CD8-positive, alpha-beta memory T cell (primary cell): ENCODE measurements at places on chromosomes 6 and 20. TPM values are rescaled to one million over a fixed set of nuclear protein-coding genes. Genes with fewer than 3 reads are reported as not detected.

- H3K27me3 ChIP-seq: peaks cover 1% of the 10 kb centered on the region
- no peaks in the 10 kb centered on the region for H3K36me3 ChIP-seq
- no peaks in the 10 kb centered on the region for H3K4me1 ChIP-seq
- no peak overlapping the region for H3K27ac ChIP-seq
Observed at GRCh38 chr6:12208190-12208589, 82.0 kb upstream of the EDN1 start.

GRCh38 chr6:12516070-12516469 is 200.5 kb upstream of the PHACTR1 start:
- no peaks in the 10 kb centered on the region for H3K36me3 ChIP-seq
- no peaks in the 10 kb centered on the region for H3K27me3 ChIP-seq
- H3K4me1 ChIP-seq: no peaks in the 10 kb centered on the region
- no peak for DNase-seq
- H3K27ac ChIP-seq: no peak overlapping the region

DNA sequence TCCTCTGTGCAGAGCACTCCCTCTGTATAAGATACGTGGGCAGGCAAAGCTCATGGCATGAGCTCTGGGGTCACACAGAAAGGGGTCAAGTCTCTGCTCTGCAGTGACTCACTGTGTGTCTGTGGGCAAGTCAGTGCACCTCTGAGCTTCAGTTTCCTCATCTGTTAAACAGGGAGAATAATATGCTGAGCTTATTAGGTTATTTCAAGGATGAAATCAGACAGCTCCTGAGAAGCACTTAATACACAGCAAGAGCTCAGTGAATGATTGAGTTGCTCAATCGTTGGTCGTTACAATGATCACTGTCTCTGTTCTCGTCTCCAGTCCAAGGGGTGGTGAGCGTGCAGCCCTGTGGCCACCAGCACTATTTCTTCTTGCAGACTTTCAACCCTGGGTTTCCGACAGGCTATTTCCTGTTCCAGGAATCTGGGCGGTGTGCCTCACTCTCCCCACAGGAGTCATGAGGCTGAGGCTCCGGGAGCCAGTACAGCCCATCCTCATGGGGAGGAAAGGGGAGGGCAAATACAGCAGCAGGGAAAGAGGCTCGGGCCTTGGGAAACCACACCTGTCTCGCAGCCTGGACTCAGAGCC is 28.9 kb downstream of the KIAA1755 start:
- no peaks in the 10 kb centered on the region for H3K27me3 ChIP-seq
- DNase-seq: no peak

DNA sequence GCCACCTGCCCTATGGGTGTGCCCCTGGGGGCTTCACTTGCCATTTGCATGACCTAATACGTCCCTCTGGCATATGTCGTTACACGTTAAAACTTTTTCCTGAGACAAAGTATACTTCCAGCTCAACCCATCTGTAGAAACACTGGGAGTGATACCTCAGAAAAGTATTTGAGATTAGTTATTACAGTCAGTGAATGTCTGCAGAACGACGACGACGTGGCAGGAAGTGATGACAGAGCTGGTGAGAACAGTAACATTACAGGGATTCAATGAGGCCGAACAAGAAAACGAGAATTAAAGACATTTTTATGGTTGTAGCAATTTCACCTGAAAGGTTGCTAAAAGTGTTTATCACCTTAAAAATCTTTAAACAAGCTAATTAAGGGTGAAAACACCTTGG is 40.2 kb downstream of the SASH1 start:
- DNase-seq: no peak
- H3K4me3 ChIP-seq: no peak overlapping the region
- H3K27me3 ChIP-seq: no peaks in the 10 kb centered on the region
- no peak overlapping the region for H3K27ac ChIP-seq

- H3K4me1 ChIP-seq: no peaks in the 10 kb centered on the region
- no peak overlapping the region for H3K4me3 ChIP-seq
- no peaks in the 10 kb centered on the region for H3K36me3 ChIP-seq
- DNase-seq: no peak
- no peaks in the 10 kb centered on the region for H3K27me3 ChIP-seq
Observed at GRCh38 chr6:127561660-127562059, 15.3 kb upstream of the C6orf58 start.

- H3K4me1 ChIP-seq: no peaks in the 10 kb centered on the region
- no peak within 1 kb of the TSS for H3K27ac ChIP-seq
- H3K4me3 ChIP-seq: no peak within 1 kb of the TSS
- no peak for DNase-seq
- no peaks in the 10 kb centered on the region for H3K36me3 ChIP-seq
Observed at GRCh38 chr6:47698342-47698787, at the start of gene ADGRF4. Gene ADGRF4, plus strand, starts transcription at chr6:47698580. Its CDS starts 8,666 bp downstream, at chr6:47707246.

GRCh38 chr20:19012676-19013075 is 199.1 kb downstream of the SCP2D1 start:
- H3K27ac ChIP-seq: no peak overlapping the region
- no peaks in the 10 kb centered on the region for H3K4me1 ChIP-seq

- peaks cover 14% of the 10 kb centered on the region for H3K4me1 ChIP-seq
- H3K27me3 ChIP-seq: no peaks in the 10 kb centered on the region
- H3K36me3 ChIP-seq: no peaks in the 10 kb centered on the region
- no peak overlapping the region for H3K4me3 ChIP-seq
Observed at GRCh38 chr20:31576751-31577150, 28.3 kb upstream of the ID1 start.

DNA sequence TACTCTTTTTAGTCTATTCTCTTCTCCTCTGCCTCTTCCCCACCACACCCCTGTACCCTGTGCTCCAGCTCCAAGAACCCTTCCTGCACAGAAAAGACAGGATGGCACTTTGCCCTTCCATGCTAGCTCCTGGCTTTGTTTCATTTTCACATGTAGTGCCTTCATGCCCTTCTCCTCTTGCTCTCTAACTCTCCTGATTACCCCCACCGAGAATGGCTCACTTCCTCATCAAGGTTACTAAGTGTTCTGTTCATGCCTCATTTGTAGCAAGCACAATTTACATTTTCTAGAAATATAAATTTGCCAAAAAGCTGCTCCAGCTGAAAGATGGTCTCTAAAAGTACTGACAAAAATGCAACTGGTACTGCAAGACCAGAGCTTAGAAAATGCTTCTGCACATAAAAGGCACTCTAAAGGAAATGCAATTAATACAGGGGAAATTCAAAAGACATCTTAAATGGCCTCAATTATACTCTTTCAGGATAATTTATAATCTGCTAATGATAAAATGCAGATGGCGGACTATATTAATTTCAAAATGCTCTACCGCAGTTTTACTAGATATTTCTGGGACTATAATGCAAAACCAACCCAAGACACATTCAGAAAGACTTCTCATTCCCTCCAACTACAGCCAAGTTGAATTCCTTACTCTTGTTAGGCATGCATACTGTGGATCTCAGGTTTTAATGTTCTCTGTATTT is 570.2 kb downstream of the PRKN start:
- no peaks in the 10 kb centered on the region for H3K4me1 ChIP-seq
- H3K27ac ChIP-seq: no peak overlapping the region
- no peaks in the 10 kb centered on the region for H3K36me3 ChIP-seq
- no peak overlapping the region for H3K4me3 ChIP-seq
- DNase-seq: no peak

- no peak overlapping the region for H3K4me3 ChIP-seq
- H3K4me1 ChIP-seq: no peaks in the 10 kb centered on the region
- H3K36me3 ChIP-seq: no peaks in the 10 kb centered on the region
Observed at GRCh38 chr6:43262000-43262779, 18.9 kb downstream of the TTBK1 start.

- no peaks in the 10 kb centered on the region for H3K36me3 ChIP-seq
- H3K27me3 ChIP-seq: no peaks in the 10 kb centered on the region
- peak overlapping the region; percentile 38 for H3K27ac ChIP-seq
- H3K4me3 ChIP-seq: no peak overlapping the region
- H3K4me1 ChIP-seq: no peaks in the 10 kb centered on the region
Observed at GRCh38 chr6:35485402-35485877, 11.4 kb downstream of the TEAD3 start.

GRCh38 chr6:158818581-158819212 is 471 bp downstream of the EZR start:
- H3K4me3 ChIP-seq: peak overlapping the region; percentile 39
- peaks cover 43% of the 10 kb centered on the region for H3K4me1 ChIP-seq
- DNase-seq: peak; percentile 60
- peak overlapping the region; percentile 99 for H3K27ac ChIP-seq
- no peaks in the 10 kb centered on the region for H3K36me3 ChIP-seq
- H3K27me3 ChIP-seq: no peaks in the 10 kb centered on the region

DNA sequence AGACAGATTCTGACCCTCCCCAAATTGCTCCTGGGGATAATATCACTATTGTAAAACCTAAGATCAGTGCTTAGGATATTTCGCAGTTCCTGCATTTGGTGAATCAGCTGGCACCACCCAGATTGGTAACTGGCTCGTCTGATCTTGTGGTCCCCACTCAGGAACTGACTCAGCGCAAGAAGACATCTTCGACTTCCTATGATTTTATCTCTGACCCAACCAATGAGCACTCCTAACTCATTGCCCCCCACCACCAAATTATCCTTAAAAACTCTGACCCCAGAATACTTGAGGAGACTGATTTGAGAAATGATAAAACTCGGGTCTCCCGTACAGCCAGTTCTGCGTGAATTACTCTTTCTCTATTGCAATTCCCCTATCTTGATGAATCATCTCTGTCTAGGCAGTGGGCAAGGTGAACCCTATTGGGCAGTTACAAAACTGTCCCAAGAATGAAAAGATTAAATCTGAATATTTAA is 55.7 kb upstream of the PRND start:
- H3K36me3 ChIP-seq: no peaks in the 10 kb centered on the region
- peaks cover 17% of the 10 kb centered on the region for H3K4me1 ChIP-seq
- peak overlapping the region; percentile 5 for H3K27ac ChIP-seq
- DNase-seq: peak; percentile 50
- no peaks in the 10 kb centered on the region for H3K27me3 ChIP-seq
- peak overlapping the region; percentile 26 for H3K4me3 ChIP-seq

GRCh38 chr6:80454197-80454596 is 347.7 kb downstream of the BCKDHB start:
- no peak overlapping the region for H3K27ac ChIP-seq
- H3K36me3 ChIP-seq: no peaks in the 10 kb centered on the region
- no peaks in the 10 kb centered on the region for H3K4me1 ChIP-seq
- no peaks in the 10 kb centered on the region for H3K27me3 ChIP-seq

The MMP24 gene
- 0.07 TPM for total RNA-seq

The MYB gene
- 42.3 TPM for total RNA-seq

The SMIM26 gene
- total RNA-seq: 45.2 TPM

The SIGLEC1 gene
- total RNA-seq: 0.18 TPM

The MYO6 gene
- total RNA-seq: 5.8 TPM
